ENCODE measurements at places on chromosomes 5 and 9.

DNA sequence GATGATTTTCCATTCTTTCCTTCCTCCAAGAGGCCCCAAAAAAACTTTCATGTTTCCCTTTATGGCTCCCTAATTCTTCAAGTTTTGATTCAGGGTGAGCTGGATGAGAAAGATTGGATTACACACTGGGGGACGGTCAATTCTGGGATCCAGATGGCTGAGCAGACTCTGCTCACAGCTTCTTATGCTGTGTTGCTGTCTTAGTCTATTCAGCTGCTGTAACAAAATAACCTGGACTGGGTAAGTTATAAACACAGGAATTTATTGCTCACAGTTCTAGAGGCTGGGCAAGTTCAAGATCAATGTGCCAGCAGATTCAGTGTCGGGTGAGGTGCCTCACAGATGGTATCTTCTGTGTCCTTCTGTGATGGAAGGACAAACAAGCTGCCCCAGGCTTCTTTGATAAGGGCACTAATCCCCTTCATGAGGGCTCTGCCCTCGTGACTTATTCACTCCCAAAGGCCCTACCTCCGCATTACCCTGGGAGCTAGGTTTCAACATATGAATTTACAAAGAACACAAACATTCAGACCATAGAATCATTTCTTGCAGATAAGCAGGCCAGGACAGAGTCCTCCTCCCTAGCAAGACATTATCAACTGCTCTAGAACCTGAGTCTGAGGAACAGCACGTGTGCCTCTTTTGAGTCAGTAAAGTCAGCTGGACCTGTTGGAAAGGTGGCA is 23.1 kb upstream of the SMAD5 start:
- DNase-seq, result no peak

DNA sequence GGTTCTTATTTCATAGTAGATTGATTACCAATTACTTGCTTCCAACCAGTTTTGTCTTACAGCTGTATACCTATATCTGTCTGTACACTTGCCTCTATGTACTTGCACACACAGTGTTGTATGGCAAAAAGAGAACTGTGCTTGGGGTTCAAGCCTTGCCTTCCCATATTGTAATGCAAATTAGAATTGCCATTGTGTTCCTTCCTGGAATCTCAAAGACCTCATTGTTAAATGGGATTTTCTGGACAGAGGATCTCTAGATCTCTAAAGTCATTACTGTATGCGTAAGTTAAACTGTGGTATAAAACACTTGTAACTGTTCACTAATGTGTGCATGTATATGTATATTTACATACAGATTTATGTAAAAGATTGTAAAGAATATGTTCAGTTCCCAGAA is 428.8 kb downstream of the CAAP1 start:
- no peak for DNase-seq

DNA sequence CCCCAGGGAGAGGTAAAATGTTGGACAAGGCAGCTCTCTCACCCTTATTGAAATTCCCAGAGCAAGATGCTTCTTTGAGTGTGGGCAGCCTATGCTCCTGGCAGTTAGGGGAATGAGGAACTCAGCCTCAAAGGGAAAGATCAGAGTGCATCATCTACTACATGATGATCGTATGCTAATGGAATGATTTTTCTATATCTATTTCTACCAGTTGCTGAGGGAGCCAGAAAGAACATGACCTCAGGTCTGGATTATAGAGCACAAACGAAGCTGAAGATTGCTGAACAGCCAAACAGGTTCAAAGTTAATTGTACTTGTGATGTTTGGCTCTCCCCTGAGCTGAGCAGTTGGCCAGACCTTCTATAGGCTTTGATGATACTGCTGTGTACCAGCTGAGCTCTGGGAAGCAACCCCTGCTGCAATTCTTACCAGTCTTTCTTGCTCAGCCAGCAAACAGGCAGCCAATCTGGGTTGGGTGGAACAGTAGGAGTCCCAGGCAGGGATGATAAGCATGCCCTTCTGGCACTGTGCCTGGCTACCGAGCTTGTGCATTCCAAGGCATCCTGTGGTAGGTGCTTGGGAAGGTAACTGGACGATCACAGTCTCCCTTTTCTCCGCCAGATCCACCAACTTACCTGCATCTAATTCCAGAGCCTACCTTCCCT is 10.3 kb upstream of the FBXL7 start:
- DNase-seq, result no peak

GRCh38 chr9:133701981-133702797 is 36.0 kb downstream of the SARDH start:
- DNase-seq, result no peak

- no peak for DNase-seq
Measured at GRCh38 chr5:60330236-60330635, 369.7 kb downstream of the DEPDC1B start.

DNA sequence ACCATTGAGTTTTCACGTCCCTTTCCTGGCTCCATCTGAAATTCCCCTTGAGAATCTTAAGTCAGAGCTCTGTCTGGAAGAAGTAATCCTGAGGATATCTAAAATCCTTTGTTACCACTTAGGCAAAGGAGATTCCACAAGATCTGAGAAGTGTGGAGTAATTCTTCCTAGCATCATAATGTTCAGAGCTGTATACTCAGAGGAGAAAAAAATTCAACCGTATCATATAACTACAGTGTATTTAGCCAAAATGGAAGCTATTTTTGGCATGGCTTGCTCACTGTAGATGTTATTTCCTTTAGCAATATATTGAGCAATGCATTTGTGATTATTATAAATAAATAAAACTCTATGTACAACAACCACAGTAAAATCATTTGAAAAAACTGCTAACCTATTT is 1858.4 kb downstream of the EFNA5 start:
- no peak for DNase-seq

DNA sequence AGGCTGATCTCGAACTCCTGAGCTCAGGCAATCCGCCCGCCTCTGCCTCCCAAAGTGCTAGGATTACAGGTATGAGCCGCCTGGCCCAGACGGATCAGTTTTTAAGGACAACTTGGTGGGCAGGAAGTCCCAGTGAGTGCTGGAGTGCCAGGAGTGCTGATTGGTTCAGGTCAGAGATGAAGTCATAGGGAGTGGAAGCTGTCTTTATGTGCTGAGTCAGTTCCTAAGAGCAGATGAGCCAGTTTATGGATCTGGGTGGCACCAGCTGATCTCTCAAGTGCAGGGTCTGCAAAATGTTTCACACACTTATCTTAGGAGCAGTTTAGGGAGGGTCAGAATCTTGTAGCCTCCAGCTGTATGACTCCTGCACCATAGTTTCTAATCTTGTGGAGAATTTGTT is 292.1 kb upstream of the ELAVL2 start:
- DNase-seq, result no peak

- DNase-seq, result no peak
Measured at GRCh38 chr9:88953381-88954029, 37.8 kb upstream of the S1PR3 start.

- no peak for DNase-seq
Measured at GRCh38 chr5:131953969-131954368, 8.5 kb upstream of the MEIKIN start.

DNA sequence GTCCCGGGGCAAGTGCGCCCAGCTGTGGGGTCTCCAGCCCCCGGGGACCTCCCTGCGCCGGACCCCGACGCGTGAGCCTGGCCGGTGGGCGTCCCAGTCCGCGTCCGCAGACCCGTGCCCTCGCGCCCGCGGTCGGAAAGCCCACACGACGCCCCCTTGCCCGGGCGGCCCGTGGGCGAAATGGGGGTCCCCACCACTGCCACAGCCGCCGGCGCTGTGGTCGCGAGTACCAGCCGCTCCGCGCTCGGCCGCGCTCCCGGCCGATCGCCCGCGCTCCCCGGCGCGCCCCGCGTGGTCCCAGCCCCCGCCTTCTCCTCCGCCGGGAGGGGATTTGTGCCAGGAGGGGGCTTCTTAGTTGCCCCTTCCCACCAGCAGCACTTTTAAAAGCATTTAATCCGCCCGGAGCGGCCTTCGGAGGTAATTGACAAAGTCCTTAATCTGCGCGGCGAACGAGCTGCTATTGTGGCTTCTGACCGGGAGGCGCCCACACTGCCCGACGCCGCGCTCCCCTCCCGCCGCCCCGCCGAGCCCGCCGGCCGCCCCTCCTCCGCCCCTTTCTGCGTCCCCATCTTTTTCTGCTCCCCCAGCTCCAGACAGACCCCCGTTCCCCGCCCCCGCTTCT is 469 bp upstream of the FIBCD1 start:
- DNase-seq, result no peak

- DNase-seq, result no peak
Measured at GRCh38 chr9:134186471-134187109, 22.2 kb upstream of the RNU6ATAC start.

- no peak for DNase-seq
Measured at GRCh38 chr5:149730620-149731331, 666 bp downstream of the PPARGC1B start.

GRCh38 chr9:7912037-7912535 is 112.5 kb upstream of the DMAC1 start:
- no peak for DNase-seq

GRCh38 chr5:143946837-143947236 is 134.9 kb downstream of the HMHB1 start:
- no peak for DNase-seq

All from NCI-H1436 (cell line).